ENCODE measurements at places on chromosomes 4 and X.

GRCh38 chr4:165548702-165549101 is 169.9 kb downstream of the CPE start:
- DNase-seq, result no peak

DNA sequence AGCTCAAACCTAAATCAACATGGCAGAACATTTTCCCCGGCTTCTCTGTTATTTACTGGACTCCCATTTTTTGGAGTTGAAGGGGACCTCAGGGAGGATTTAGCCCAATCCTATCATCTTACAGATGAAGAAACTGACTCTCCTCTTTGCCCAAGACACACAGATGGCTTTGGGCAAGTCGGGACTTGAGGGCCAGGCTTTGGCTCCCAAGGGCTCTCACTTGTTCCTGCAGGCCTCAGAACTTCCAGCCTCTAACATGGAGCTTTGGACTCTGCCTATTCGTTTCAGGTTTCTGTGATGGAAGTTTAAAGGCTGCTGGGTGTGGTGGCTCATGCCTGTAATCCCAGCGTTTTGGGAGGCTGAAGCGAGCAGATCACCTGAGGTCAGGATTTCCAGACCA is 59.5 kb downstream of the RHOH start:
- no peak for DNase-seq

DNA sequence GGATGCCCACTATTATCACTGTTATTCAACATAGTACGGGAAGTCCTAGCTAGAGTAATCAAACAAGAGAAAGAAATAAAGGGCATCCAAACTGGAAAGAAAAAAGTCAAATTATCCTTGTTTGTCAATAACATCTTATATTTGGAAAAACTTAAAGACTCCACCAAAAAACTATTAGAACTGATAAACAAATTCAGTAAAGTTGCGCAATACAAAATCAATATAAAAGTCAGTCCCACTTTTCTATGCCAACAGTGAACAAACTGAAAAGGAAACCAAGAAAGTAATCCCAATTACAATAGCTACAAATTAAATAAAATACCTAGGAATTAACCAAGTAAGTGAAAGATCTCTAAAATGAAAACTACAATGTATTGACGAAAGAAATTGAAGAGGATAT is 321.3 kb downstream of the LDB2 start:
- no peak for DNase-seq

GRCh38 chr4:184345573-184345922 is 127.9 kb upstream of the ENPP6 start:
- DNase-seq, result no peak

- DNase-seq, result no peak
These were observed 73.1 kb upstream of the IL13RA1 start for GRCh38 chrX:118654331-118654730.

DNA sequence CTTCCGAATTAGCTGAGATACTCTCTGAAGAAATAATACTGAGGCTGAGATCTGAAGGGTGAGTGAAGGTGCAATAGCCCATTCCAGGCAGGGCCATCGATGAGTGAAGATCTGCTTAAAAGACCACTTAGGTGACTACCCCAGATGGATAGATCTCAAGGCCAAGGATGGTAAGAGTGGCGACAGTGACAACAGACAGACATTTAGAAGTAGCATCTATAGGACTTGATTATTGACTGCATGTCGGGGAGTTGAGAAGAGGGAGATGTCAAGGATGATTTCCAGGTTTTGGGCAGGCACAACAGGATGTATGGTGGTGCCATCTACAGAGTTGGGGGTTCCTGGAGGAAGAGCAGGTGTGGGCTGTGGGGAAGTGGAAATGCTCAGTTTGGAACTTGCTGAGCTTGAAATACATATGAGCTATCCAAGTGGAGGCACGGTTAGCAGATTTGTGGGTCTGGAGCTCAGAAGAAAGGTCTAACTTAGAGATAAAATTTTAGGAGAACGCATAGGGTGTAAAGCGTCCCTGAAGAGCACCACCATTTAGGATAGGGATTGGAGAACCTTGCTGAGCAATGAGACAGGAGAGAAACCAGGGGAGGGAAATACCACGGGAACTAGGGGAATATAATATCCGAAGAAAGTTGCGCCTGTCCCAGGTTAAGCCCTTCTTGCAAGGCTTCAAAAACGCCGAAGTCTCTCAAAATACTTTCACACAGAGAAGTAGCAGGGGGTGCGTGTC is 688 bp downstream of the UFSP2 start:
- DNase-seq, result no peak

GRCh38 chrX:7841084-7841805 is 1.7 kb upstream of the VCX start:
- no peak for DNase-seq

DNA sequence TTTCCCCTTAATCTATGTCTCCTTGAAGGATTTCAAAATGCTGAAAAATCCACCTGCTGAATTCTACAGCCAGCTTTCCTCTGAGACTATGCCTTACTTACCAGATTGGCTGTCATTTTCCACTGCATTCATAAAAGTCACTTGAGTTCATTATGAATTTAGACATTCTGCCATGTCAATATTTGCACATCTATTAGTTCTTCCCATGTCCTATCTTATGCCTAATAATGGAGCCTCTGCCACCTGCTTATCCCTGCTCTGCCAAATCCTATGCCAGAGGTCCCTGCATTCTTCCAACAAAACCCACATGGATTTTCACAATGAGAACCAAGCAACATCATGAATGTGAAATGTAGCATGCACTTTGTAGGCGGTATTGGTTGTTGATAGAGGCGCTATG is 42.6 kb downstream of the GASK1B start:
- DNase-seq, result no peak

DNA sequence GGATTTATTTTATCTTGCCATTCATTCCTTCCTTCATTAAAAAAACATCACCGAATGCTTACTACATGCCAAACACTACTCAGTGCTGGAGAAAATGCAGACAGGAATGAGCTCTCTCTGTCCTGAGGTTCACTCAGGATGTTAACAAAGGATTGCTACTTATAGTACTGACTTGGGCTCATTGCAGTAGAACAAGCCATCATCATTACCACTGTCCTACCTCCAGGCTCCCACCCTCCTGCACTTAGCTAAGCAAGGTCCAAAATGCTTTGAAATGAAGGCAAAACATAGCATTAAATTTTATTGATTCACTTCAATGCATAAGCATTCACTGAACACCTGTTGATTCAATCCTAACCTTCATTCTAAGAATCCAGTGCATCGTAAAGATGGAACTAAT is 159.8 kb upstream of the RADX start:
- no peak for DNase-seq

DNA sequence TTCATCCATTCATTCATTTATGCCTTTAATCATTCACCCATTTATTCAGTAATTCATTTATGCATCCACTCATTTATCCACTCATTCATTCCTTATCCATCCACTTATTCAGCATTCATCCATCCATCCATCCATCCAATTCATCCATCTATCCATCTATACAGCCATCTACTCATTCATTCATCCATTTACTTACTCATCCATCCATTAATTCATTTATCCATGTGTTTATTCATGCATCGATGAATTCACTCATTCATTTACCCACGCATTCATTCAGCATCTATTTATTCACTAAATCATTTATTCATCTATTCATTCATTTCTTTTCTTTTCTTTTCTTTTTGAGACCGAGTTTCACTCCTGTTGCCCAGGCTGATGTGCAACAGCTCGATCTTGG is 10.4 kb downstream of the P2RY8 start:
- no peak for DNase-seq

DNA sequence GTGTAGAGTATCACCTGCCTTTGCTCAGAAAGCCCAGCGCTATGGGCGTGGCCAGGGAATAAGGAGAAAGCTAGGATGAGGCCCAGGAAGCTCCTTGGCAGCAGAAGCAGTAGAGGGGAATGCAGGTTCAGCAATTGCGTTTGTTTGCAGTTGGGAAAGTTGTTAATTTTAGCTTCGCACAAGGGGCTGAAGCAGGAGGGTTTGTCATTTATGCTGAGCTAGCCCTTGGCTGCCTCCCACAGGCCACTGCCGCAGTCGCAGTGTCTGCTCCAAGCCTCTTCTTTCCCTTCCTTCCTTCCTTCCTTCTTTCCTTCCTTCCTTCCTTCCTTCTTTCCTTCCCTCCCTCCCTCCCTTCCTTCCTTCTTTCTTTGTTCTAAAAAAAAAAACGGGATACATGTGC is 21.5 kb downstream of the FRMPD3 start:
- no peak for DNase-seq

DNA sequence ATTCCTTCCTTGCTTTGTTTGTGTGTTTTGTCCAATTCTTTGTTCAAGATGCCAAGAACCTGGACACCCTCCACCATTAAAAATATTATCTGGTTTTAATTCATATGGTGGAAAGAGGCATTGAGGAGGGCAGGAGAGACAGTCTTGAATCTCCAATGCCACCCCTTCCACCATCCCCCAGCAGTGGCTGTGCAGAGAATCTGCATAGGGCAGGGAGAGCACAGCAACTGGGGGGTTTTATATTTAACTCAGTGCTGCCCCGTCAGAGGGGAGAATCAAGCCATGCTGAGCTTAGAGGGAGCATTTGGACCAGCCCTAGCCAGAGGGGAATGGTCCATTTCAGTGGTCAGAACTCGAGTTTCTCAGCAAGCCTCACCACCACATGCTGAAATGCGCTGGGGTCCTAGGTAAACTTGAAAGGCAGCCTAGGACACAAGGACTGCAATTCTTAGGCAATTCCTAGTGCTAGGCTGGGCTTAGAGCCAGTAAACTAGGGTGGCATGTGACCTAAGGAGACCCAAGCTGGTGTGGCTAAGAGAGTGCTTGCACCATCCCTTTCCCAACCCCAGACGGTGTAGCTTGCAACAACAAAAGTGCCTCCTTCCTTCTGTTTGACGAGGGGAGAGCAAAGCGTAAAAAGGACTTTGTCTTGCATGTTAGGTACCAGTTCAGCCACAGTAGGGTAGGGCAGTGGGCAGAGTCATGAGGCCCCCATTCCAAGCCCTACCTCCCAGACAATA is 34.2 kb downstream of the CCDC158 start:
- no peak for DNase-seq

- DNase-seq, result no peak
These were observed 6.3 kb downstream of the CYTL1 start for GRCh38 chr4:5012958-5013357.

DNA sequence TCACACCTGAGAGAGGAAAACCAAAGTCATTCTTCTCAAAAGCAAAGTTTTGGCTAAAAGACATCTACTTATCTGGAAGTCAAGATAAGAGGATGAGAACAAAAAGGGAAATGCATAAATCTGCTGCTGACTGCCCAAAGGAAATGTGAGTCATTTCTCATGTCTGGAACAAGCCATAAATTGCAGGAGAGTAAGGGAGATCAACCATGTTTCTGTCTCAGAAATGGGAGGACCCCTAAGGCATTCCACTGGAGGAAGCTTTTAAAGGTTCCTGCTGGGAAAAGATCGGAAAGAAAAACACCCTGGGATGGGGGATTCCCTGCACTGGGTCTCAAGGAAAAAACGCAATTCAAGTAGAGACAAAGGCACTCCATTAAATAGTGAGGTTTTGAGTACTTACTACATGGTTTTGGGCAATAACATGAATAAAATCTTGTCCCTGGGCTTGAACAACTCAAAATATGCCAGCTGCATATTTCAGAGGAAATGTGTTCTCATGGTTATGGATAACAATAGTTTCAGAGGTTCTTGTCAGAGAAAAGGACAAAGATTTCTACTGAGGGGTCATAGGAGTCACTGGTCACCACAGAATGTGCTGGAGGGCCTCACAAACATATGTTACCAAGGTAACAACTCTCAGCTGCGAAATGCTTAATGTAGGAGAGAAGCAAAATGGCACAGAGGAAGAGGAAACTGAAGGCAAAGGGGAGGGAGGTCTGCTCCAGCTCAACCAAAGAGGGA is 19.3 kb downstream of the GPR143 start:
- no peak for DNase-seq

GRCh38 chr4:169295822-169296221 is 25.1 kb upstream of the SH3RF1 start:
- no peak for DNase-seq

DNA sequence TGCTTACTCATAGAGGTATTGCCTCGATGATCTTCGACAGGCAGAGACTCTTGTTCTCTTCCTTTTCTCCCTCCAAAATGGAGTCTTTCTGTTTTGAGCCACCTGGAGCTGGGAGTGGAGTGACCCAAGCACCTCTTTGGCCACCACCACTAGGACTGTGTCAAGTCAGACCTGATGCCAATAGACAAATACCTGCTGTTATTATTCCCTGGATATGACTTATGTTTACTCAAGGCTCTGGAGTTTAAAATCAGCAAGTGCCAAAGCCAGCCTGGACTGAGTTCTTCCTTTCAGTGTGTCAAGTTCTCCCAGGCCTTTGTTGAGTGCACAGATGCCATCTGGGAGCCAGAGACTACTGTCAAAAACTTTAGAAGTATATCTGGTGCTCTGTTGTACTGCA is 130.2 kb upstream of the SLC6A14 start:
- DNase-seq, result no peak

GRCh38 chrX:124426288-124427169 is 80.2 kb downstream of the SH2D1A start:
- DNase-seq, result no peak

- no peak for DNase-seq
These were observed 299.9 kb downstream of the PRDM5 start for GRCh38 chr4:120622601-120623000.

DNA sequence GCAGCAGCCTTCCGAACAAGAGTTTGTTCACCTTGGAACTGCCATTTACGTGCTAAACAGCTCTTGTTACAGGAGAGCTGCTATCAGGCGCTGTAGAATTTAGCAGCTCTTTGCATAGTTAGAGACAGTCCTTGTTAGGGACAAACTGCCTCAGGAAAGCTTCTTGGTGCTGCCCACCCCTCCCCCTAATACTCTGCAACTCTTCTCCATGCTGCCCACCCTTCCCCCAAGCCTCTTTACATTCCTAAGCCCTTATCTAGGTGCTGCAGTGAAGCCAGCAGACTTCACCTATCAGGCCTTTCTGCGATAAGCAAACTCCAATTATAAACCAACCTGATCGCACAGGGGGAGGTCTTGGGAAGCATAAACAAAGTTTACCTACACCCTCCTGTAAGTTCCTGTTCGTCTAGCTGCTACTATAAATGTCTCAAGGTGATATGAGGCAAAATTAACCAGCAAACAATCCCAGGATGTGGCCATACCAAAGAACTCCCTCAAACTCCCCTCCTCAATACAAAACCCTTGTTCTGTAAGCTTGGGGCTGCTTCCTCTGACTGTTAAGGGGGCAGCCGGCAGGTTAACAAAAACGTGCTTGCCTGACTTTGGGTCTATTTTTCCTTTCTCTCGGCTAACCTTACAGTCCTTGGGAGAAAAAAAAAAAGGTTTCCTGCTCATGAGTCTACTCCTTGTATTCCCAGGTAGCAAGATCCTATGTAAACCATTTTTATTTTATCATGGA is 74.0 kb upstream of the GC start:
- no peak for DNase-seq

- no peak for DNase-seq
These were observed 76.8 kb downstream of the RTL5 start for GRCh38 chrX:72054779-72055489.

GRCh38 chrX:123920105-123920785 is 41.3 kb upstream of the STAG2 start:
- DNase-seq, result peak; percentile 85

- no peak for DNase-seq
These were observed 650.2 kb upstream of the DIPK2B start for GRCh38 chrX:45850775-45851433.

Data from retinal pigment epithelial cell (primary cell).